ENCODE measurements at places on chromosomes 16 and 17.
A peak's percentile ranks its signal among the peaks of the same experiment; 100 is the strongest.

GRCh38 chr17:39980351-39981206, at the start of gene PSMD3:
Gene PSMD3 (plus strand): TSS chr17:39980807. CDS start chr17:39980971, 164 bp downstream.
- peak; percentile 100 for DNase-seq

- DNase-seq: no peak
These were observed 24.5 kb downstream of the SLC7A5 start for GRCh38 chr16:87844809-87845208.

DNA sequence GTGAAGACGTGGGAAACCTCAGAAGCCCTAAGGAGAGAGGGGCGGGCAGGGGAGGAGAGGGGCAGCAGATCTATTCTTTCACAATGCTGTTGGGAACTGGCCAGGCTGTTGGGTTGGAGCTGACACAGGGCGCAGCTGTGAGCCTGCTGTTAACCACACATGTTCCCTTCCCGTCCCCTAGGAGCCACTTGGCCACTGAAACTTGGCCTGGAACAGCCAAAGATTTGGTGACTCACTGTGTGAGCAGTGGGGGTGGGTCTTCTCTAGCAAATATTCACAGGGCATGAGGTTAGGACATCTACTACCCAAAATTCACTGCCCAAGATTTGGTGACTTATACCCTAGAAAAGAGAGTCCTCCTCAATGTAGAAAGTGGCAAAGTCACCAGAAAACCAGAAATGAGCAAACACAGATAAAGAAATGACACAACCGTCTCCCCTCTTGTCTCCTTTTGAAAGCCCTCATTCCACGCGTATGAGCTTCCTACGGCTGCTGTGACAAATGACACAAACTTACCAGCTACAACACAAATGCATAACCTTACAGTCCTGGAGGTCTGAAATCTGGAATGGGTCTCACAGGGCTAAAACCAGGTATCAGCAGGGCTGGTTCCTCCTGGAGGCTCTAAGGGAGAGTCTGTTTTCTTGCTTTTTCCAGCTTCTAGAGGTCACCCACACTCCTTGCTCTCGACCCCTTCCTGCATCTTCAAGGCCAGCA, 6.3 kb downstream of the TBC1D16 start:
- DNase-seq: peak; percentile 64

DNA sequence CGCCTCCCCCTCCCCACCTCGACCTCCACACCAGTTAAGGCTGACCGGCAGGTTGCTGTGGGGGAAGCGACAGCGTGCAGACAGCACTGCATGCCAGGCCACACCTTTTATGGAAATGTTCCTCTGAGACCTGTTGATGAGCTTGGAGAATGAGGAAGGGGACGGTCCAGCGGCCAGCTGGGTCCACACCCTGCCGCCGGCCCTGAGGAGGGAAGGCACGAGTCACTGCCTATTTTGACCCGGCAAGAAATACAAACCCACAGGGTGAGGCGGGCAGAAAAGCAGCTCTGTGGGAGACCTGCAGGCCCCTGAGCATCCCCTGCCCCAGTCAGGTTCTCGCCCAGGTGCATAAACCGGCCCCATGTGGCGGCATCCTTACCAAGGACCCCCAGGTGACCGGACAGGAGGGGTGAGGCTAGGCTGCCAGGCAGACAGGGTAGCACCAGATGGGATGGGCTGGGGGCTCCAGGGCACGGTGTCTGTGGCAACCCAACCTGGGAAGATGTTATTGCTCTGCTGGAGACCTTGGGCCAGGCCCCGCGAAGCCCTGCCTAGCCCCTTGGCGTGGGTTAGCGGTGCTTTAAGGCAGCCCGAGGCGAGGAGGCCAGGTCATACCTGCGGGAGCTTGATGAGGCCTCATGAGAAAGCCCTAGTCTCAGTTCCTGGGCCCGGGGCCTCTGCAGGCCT, 12.7 kb downstream of the NATD1 start:
- no peak for DNase-seq

GRCh38 chr16:1781758-1782407, 488 bp downstream of the SPSB3 start:
- DNase-seq: peak; percentile 48

DNA sequence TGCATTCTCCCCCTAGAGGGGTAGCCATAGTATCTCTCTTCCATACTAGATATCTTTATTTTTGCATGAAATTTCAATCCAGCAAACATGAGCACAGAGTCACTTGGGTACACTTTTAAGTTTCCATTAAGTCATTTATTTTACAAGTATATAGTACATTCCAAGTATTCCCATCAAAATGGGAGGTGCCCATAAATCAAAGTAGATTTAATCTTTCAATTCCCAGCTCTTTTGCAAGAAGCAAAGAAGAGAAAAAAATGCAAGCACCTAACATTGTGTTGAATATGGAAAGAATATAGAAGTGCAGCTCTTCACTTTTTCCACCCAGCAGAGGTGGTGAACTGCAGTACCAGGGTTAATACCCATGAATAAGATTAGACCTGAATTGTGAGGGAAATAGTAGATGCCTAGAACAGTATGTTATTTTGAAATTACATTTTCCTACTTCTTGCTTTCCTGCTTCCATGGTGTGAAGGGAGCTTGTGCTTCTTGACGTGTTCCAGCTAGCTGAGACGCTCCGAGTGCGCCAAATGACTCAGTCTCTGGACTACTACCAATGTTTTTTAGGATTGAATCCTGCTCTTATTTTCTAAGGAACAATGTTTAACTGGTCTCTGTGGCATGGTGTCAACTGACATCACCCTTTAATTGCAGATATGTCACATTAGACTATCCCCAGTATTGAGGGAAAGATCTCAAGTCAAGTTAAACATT, 151.1 kb upstream of the MAF start:
- no peak for DNase-seq

DNA sequence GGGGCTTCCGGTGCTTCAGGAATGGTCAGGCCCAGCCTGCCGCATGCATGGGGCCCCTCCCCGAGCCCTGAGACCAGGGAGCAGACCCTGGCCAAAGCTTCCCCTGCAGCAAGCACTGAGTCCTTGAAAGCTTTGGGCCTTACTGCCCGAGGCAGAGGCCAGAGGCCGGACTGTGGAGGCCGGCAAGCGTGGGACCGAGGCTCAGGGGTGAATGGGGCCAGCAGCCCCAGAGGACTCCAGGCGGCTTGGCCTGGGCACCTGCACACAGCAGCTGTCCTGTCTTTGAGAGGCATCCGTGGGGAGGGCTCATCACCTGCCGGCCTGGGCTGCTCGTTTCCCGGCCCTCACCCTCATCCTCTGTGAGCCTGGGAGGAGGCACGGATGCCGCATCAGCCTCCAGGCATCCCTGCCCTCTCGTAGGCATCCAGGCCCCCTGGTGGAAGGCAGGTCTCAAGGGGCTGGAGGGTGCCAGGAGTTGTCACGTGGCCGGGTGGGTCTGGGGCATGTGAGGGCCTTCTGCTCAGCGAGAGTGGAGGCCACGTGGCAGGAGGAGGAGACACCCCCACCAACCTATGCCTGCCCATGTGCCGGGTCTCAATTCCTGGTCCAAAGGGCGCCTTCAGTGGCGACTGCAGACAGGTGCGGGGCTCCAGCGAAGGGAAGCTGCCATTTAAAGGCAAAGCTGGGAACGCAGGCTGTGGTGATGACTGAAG, 31.4 kb downstream of the CACNA1H start:
- DNase-seq: no peak

Measured in iris pigment epithelial cell (primary cell).